ENCODE measurements at places on chromosomes 6 and 20.

DNA sequence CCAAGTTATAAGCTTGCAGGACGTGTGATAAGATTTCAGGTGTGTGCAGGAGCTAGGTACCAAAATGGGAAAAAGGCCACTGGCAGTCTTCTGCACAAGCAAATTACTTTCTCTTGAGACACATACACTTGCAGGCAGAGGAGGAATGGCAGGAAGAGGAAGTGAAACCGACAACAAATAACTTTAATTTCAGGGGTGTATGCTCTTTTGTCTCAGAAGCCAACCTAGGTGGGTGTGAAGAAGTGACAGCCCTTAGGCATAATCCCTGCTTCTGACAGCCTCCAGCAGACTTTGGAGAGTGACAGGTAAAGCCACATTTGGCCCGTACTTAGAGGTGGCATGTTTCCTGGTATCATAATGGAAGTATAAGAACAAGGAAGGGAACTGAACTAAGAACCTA, 118.8 kb upstream of the TRAF3IP2 start:
- DNase-seq = no peak

GRCh38 chr20:2865630-2866029, 7.7 kb upstream of the PTPRA start:
- no peak for DNase-seq

- DNase-seq = no peak
Observed at GRCh38 chr20:31951203-31951529, 680 bp downstream of the PDRG1 start.

- no peak for DNase-seq
Observed at GRCh38 chr6:11054722-11055121, 10.6 kb upstream of the ELOVL2 start.

DNA sequence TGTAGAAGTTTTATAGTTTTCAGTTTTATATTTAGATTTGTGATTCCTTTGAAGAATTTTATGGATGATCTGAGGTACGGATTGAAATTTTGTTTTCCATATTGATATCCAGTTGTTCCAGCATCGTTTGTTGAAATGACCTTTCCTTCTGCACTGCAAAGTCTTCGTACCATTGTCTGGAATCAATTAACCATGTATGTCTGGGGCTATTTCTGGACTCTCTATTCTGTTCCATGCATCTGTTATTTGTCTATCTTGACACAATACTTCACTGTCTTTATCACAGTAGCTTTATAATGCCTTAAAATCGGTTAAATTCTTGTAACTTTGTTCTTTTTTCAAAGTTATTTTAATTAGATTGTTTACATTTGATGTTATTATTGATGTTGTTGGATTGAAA, 154.9 kb downstream of the FARS2 start:
- no peak for DNase-seq

DNA sequence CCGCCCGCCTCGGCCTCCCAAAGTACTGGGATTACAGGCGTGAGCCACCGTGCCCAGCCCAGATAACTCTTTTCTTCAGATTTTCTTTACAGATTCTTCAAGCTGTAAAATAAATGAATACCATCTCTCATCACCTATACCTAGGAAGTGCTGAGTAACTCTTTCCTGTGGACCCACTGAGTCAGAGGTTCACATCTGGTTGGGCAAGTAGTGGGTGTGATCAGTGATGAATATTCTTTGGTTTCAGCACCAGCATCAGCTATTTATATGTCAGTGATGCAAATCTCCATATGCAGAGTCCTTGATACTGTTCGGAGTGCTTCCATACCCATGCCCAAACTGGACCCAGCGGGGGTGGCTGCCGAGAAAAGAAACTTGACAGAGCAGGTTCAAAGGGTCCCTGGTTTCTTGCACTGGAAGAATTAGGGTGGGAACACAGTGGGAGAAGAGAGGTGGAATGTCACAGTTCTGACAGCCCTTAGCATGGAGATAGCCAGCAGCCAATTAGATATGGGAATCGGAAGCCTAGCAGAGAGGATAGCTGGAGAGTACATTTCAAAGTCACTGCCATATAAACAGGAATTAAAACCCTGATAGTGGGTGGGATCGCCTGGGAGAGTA, 64.9 kb upstream of the DDR1 start:
- no peak for DNase-seq

- no peak for DNase-seq
Observed at GRCh38 chr20:19990850-19991249, 26.3 kb upstream of the NAA20 start.

DNA sequence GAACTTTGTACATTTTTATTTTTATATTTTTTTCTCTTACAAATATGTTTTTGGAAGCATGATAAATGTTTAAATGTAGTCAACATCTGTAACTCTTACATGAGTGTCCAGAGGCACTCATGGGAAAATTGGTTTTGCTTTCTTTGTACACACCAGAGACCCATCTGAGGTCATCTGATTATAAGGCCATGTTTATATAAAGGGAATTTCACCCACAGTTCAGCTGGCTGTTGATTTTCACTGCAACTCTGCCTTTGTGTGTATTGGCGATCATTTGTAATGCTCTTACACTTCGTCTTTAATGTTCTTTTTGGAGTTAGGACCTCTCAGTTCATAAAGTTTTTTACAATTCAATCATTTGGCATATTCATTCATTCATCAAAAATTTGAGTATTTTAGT, 28.1 kb downstream of the RIOK1 start:
- no peak for DNase-seq

DNA sequence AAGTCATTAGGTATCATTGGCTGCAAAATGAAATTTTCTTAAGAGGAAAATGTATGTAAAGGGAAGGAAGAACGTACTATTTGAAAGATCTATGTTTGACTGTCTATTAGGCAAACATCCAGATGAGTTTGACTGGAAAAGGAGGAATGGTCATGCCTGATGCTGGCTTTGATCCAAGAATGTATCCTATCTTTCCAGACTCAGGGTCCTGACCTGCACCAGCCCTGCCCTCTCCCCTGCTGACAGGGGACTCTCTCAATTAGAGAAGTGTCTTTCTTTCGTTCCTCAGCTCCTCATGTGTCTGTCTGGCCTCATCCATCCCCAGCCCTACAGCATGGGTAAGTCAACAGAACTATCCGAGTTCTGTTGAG, 21.9 kb upstream of the SH3BGRL2 start:
- DNase-seq = no peak

Measured in stimulated activated CD8-positive, alpha-beta memory T cell treated with anti-CD3 and anti-CD28 coated beads, Interleukin-15, amount 100 ng/mL, for 24 hours (primary cell).